Activated naive CD8-positive, alpha-beta T cell treated with anti-CD3 and anti-CD28 coated beads, Interleukin-2, amount 50 U/mL, for 24 hours (primary cell): ENCODE measurements at places on chromosomes 7 and 10.

- DNase-seq = no peak
These were observed 240.0 kb downstream of the PHTF2 start for GRCh38 chr7:78038465-78039080.

GRCh38 chr7:40330408-40330807, 195.6 kb downstream of the SUGCT start:
- DNase-seq = no peak

DNA sequence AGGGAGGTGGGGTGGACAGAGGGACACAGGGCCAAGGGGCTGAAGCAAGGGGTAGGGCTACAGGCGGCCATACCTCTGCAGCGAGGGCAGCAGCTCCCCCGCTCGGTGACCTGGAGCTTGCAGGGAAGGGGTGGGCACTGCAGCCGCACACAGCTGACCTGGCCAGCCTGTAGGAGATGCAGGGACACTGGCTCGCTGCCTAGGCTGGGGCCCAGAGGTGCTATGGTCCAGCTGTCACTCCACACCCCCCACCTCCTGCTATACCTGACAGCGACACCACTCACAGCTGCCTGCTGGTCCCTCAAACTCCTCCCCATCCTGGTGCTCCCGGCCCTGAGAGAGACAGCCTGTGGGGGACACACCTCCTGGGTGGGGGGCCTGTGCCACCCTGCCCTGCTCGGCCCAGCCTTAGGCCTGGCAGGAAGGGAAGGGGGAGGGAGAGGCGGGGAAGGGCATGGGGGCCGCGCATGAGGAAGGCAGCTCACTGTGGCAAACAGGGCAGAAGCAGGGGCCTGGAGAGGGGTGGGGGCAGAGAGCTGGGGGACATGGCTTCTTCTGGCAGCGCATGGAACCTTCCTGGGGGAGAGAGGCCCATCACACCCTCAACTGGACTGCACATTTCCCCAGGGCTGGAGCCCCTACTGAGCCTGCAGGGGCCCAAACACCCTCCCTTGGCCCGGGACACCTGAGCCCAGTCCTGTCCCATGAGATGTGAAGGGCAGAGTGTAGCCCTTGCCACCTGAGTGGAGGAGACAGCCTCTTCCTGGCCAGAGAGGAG, 23.9 kb downstream of the ATP6V1F start:
- no peak for DNase-seq

- DNase-seq = no peak
These were observed 180.9 kb upstream of the LRRTM3 start for GRCh38 chr10:66744915-66745314.

DNA sequence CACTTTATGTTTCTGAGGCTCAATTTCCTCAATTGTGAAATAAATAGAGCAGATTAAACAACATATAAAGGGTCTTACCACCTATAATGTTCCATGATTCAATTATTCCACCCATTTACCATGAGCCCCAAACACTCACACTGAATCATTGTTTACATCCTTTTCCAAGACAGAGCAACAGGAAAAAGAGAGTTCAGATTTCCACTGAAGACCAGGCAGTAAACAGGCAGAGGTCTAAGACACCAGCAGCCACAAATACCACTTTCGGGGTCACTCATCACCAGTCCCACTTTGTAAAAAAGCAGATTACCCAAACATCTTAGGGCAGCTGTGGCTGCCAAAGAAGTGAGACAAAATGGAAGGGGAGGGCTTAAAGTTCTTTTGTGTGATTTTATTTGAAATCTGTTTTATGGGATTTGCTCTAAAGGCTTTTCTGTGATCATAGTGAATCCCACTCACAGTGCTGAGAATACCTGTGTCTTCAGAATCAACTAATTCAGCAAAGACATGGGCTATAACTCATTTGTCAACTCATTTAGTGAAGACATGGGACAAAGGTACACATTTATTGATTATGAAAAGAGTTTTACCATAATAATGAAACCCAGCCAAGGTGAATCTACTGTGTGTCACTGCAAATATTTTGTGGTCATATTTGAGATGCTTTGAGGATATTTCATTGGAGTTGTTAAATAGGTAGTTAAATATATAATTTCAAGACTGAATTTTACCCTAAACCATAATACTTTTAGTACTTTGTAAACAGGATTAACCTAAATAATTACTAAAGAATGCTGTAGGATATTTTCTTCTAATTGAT, 24.8 kb upstream of the DLD start:
- peak; percentile 34 for DNase-seq

DNA sequence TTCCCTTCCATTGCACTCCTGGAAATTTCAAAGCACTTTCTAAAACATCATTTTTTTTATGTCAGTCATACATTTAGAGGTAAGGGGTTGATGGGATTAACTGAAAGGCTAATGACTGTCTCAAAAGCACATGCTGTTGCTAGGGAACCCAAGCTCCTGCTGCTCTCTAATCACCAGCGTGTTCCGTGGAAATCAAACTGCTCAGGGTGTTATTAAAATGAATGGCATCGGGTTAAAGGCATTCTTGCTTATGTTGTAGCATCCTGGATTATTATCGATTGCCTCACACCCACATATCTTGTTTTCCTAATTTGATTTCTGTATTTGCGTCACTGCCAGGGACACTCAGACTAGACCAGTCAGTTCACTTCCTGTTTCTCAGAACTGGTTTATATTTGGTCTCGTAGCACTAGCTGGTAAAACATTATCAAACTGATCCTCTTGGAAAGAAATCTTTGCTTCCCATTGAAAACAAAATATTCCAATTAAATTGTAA, 216.5 kb upstream of the MKLN1 start:
- no peak for DNase-seq

- DNase-seq = no peak
These were observed 122.6 kb downstream of the LRRC4 start for GRCh38 chr7:127908430-127909258.

GRCh38 chr10:122148876-122149560, 122.1 kb upstream of the BTBD16 start:
- no peak for DNase-seq

GRCh38 chr10:80458638-80459037, 4.5 kb downstream of the TSPAN14 start:
- no peak for DNase-seq

- peak; percentile 49 for DNase-seq
These were observed 82.7 kb downstream of the PAX2 start for GRCh38 chr10:100827819-100828737.

DNA sequence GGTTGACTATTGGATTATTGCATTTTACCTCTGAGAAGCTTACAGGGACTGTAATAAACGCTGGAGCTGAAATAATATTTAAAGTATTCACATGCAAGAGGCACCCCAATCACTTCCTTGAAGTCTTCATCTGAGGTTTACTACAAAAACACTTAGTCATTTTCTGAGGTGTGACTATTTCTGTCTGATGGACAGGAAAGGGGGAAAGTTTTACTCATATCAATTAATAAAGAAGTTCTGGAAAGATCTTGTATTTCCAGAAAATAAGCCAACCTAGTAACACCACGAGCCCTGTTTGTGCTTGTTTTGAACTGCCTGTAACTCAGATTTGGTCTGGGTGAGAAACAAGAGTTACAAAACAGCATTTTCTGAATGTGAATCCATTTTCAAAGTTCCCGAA, 63.9 kb upstream of the PRKCQ start:
- no peak for DNase-seq

DNA sequence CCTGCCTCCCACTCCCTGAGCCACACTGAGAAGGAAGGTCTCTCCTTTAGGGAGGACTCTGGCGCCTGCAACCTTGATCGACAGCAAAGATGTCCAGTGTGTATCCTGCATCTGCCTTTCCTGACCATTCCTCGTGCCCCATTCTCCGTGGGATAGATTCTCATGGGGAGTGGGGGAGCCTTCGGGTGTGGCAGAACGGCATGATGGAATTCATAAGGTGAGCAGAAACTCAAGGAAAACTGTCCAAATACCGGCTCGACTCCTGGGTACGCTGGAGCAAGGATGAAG, 636 bp upstream of the RARRES2 start:
- DNase-seq = no peak

GRCh38 chr7:120733143-120733542, 124.8 kb downstream of the TSPAN12 start:
- no peak for DNase-seq

GRCh38 chr10:5544216-5544805, 19.6 kb downstream of the CALML3 start:
- DNase-seq = no peak

GRCh38 chr10:73253225-73253555, 746 bp upstream of the MRPS16 start:
- no peak for DNase-seq

GRCh38 chr7:134113655-134114054, 13.5 kb upstream of the LRGUK start:
- no peak for DNase-seq

- DNase-seq = no peak
These were observed 66.2 kb downstream of the COL13A1 start for GRCh38 chr10:69867699-69868558.

DNA sequence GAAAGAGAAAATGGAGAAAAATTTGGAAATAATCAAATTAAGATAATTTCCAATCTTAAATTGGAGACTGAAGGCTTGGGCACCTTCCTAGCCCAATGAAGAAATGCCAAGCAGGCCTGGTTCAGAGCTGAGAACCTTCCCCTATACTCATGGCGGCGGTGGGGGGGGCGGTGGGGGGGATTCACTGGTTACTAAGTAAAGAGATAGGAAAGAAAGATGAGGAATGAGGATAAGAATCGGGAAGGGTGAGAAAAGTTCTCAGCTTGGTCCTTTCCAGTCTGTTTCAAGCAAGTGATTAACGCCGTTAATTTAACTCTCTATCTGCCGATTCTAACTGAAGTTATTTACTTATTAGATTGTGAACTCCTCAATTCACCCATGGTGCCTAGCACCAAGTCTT, 41.5 kb downstream of the DPY19L1 start:
- no peak for DNase-seq

GRCh38 chr7:65304175-65304574, 69.5 kb upstream of the ZNF92 start:
- DNase-seq = no peak

- DNase-seq = no peak
These were observed 810.1 kb upstream of the CELF2 start for GRCh38 chr10:10207538-10207937.

DNA sequence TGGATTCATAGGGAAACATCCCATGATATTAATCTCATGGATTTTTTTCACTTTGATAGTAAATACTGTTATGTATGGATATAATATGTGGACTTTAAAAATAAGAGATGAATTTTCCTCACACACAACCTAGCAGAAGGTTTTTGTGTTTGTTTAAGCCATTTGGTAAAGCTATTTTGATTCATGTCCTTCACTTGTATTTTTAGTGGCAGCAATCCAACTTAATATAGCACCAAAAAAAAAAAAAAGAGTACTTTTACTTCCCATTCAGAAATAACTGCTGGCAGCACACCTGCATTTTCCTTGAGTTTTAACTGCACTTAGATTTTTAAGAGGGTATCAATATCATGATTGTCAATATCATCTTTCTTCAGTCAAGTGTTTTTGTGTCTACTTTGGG, 60.0 kb downstream of the MCMBP start:
- no peak for DNase-seq

DNA sequence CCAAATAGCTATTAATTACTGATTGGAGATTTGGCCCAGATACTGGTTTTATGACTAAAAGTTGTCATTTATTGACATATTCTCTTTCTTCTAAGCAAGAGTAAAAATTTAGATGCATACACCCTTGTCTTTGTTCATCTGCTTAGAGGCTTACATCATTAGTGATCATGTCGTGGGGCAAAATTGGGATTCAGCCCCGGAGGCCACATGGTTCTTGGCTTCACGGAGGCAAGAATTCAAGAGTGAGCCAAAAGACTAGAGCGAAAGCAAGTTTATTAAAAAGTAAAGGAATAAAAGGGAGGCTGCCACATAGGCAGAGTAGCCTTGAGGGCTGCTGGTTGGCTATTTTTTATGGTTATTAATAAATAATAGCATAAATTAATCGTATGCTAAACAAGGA, 41.1 kb downstream of the MINPP1 start:
- DNase-seq = no peak

GRCh38 chr10:109019001-109019424, 904.3 kb downstream of the XPNPEP1 start:
- no peak for DNase-seq
